Activated T-helper 2 cell treated with anti-CD3 and anti-CD28 coated beads, Interferon-gamma antibody, Interleukin-2, Interleukin-4, amounts not matched to agents 10 μg/mL and 5 μg/mL and 100 μg/mL, durations not matched to agents 14 hours and 24 hours and 36 hours (primary cell): ENCODE measurements at places on chromosomes 16 and 17. TPM values are rescaled to one million over a fixed set of nuclear protein-coding genes. Genes with fewer than 3 reads are reported as not detected.

DNA sequence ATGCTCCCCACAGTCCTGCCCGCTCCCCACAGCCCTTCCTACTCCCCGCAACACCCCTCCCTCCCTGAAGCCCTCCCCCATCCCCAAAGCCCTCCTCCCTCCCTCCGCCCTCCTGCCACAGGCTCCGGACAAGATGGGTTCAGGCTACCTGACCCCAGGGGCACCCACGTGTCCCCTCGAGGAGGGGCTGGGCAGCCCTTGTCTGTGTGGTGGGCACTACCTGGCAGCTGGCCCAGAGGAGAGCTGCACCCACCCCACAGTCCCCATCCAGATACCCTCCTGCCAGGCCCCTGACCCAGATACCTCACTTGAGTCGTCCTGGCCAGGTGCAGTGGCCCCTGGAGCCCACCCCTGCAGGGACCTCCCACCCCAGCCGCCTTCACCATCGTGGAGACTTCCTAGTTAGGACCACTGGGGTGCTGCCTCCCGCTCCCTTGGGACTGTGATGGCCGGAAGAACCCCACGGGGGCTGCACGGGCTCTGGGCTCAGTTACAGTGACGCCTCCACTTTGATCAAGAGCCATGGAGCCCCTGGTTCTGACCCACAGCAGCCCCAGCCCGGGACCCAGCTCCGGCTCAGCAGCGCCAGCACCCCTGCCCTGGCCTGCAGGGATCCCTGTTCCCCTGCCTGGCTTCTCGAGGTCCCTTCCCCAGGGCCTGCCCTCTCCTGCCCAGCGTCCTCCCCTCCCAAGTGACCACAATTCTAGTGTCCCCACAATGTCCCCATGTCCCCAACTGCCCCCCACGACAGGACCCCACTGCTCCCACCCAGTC, 806 bp downstream of the PERCC1 start:
- H3K4me1 ChIP-seq = no peaks in the 10 kb centered on the region
- H3K27ac ChIP-seq = no peak overlapping the region
- H3K36me3 ChIP-seq = no peaks in the 10 kb centered on the region
- no peaks in the 10 kb centered on the region for H3K27me3 ChIP-seq

- H3K27me3 ChIP-seq = no peaks in the 10 kb centered on the region
- peaks cover 2% of the 10 kb centered on the region for H3K4me1 ChIP-seq
- no peak overlapping the region for H3K4me3 ChIP-seq
- no peak overlapping the region for H3K27ac ChIP-seq
These were observed 30.1 kb downstream of the VAC14 start for GRCh38 chr16:70770626-70771552.

- H3K27me3 ChIP-seq = peaks cover 25% of the 10 kb centered on the region
- H3K4me1 ChIP-seq = peaks cover 51% of the 10 kb centered on the region
- peak within 1 kb of the TSS; percentile 96 for H3K4me3 ChIP-seq
- H3K36me3 ChIP-seq = peaks cover 36% of the 10 kb centered on the region
- DNase-seq = peak; percentile 94
These were observed at the start of the genes C17orf100 and MED31 for GRCh38 chr17:6651354-6651918. Gene C17orf100, plus strand, starts transcription at chr17:6651762. Its CDS starts 152 bp downstream, at chr17:6651914. Gene MED31, minus strand, starts transcription at chr17:6651605. Its CDS starts 77 bp downstream, at chr17:6651528.

- peaks cover 12% of the 10 kb centered on the region for H3K4me1 ChIP-seq
- no peak overlapping the region for H3K4me3 ChIP-seq
- no peak overlapping the region for H3K27ac ChIP-seq
These were observed 5.0 kb upstream of the ZNF750 start for GRCh38 chr17:82844796-82845162.

- no peak overlapping the region for H3K27ac ChIP-seq
- no peaks in the 10 kb centered on the region for H3K36me3 ChIP-seq
- no peak overlapping the region for H3K4me3 ChIP-seq
- no peaks in the 10 kb centered on the region for H3K4me1 ChIP-seq
- DNase-seq = no peak
- peaks cover 16% of the 10 kb centered on the region for H3K27me3 ChIP-seq
These were observed 47.8 kb upstream of the NUFIP2 start for GRCh38 chr17:29341726-29342125.

- H3K4me1 ChIP-seq = no peaks in the 10 kb centered on the region
- no peak overlapping the region for H3K27ac ChIP-seq
- no peak overlapping the region for H3K4me3 ChIP-seq
- DNase-seq = no peak
These were observed 18.9 kb upstream of the KCNJ12 start for GRCh38 chr17:21357281-21357680.

GRCh38 chr16:82965808-82966207, 339.0 kb downstream of the CDH13 start:
- H3K27me3 ChIP-seq = no peaks in the 10 kb centered on the region
- no peak overlapping the region for H3K4me3 ChIP-seq
- H3K36me3 ChIP-seq = no peaks in the 10 kb centered on the region
- DNase-seq = no peak

- H3K4me1 ChIP-seq = peaks cover 10% of the 10 kb centered on the region
- no peak overlapping the region for H3K4me3 ChIP-seq
- H3K27ac ChIP-seq = peak overlapping the region; percentile 26
These were observed 8.0 kb downstream of the CCL17 start for GRCh38 chr16:57412584-57412983.

- H3K4me3 ChIP-seq = no peak overlapping the region
- no peak for DNase-seq
- H3K4me1 ChIP-seq = no peaks in the 10 kb centered on the region
- H3K27ac ChIP-seq = no peak overlapping the region
- H3K36me3 ChIP-seq = no peaks in the 10 kb centered on the region
These were observed 540.8 kb upstream of the HSBP1 start for GRCh38 chr16:83266848-83267553.

- H3K27me3 ChIP-seq = no peaks in the 10 kb centered on the region
- H3K27ac ChIP-seq = no peak overlapping the region
These were observed 527.2 kb downstream of the TMEM114 start for GRCh38 chr16:8063159-8063558.

GRCh38 chr16:89723279-89724250, 2.2 kb downstream of the ZNF276 start:
- H3K27ac ChIP-seq = peak overlapping the region; percentile 87
- peaks cover 31% of the 10 kb centered on the region for H3K36me3 ChIP-seq
- peak; percentile 85 for DNase-seq
- no peaks in the 10 kb centered on the region for H3K27me3 ChIP-seq
- H3K4me3 ChIP-seq = peak overlapping the region; percentile 87
- H3K4me1 ChIP-seq = peaks cover 37% of the 10 kb centered on the region

- H3K27me3 ChIP-seq = no peaks in the 10 kb centered on the region
- peaks cover 10% of the 10 kb centered on the region for H3K36me3 ChIP-seq
- DNase-seq = no peak
- H3K4me1 ChIP-seq = peaks cover 7% of the 10 kb centered on the region
- H3K27ac ChIP-seq = no peak overlapping the region
These were observed 3.3 kb upstream of the FN3KRP start for GRCh38 chr17:82713071-82713723.

DNA sequence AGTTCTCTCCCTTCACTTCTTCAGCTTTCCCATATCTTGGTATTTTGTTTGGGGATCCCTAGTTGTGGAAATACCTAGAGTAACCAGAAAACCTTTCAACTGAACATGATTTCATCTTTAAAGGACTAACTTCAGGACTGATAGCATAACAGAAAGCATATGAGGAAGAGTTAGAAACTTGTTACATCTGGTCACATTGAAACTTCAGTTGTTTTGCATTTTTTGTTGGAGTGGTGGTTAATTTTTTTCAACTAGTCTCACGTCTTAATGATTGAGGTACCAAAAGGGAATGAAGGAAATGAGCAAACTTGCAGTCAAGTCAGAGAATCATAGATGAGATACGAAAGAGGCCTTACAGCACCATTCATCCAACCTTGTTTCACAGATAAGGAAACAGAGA, 49.6 kb downstream of the TANGO6 start:
- no peak overlapping the region for H3K27ac ChIP-seq
- H3K4me1 ChIP-seq = no peaks in the 10 kb centered on the region
- H3K4me3 ChIP-seq = no peak overlapping the region
- DNase-seq = no peak

- H3K4me1 ChIP-seq = peaks cover 26% of the 10 kb centered on the region
- no peak overlapping the region for H3K4me3 ChIP-seq
- H3K27ac ChIP-seq = peak overlapping the region; percentile 40
- H3K27me3 ChIP-seq = no peaks in the 10 kb centered on the region
- no peak for DNase-seq
These were observed 17.0 kb downstream of the PAFAH1B1 start for GRCh38 chr17:2610195-2611175.

- DNase-seq = no peak
- H3K27me3 ChIP-seq = no peaks in the 10 kb centered on the region
- no peaks in the 10 kb centered on the region for H3K36me3 ChIP-seq
- H3K27ac ChIP-seq = no peak overlapping the region
- H3K4me1 ChIP-seq = no peaks in the 10 kb centered on the region
These were observed 118.7 kb upstream of the CDH5 start for GRCh38 chr16:66247516-66248481.

- peaks cover 34% of the 10 kb centered on the region for H3K36me3 ChIP-seq
- H3K4me3 ChIP-seq = no peak overlapping the region
- peaks cover 58% of the 10 kb centered on the region for H3K4me1 ChIP-seq
- no peak for DNase-seq
- no peaks in the 10 kb centered on the region for H3K27me3 ChIP-seq
These were observed 43.2 kb upstream of the FOXJ1 start for GRCh38 chr17:76184290-76184689.

- H3K27ac ChIP-seq = peak overlapping the region; percentile 63
- peak overlapping the region; percentile 84 for H3K4me3 ChIP-seq
- H3K27me3 ChIP-seq = peaks cover 34% of the 10 kb centered on the region
- peaks cover 23% of the 10 kb centered on the region for H3K4me1 ChIP-seq
These were observed 690 bp downstream of the PITPNC1 start for GRCh38 chr17:67377488-67378453.

DNA sequence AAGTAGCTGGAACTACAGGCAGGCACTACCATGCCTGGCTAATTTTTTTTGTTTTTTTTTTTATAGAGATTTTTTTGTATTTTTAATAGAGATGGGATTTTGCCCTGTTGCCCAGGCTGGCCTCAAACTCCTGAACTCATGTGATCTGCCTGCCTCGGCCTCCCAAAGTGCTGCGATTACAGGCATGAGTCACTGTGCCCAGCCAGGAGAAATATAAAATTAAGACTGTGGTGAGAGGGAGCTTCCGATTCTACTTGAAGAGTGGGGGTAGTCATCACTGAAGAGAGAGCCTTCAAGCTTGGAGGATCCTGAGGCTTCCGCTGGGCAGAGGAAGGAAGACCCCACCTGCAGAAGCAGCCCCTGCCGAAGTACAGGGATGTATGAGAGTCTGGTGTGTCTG, 34.4 kb upstream of the RGS9 start:
- DNase-seq = no peak
- peaks cover 7% of the 10 kb centered on the region for H3K27me3 ChIP-seq
- no peaks in the 10 kb centered on the region for H3K36me3 ChIP-seq
- H3K27ac ChIP-seq = no peak overlapping the region
- peaks cover 17% of the 10 kb centered on the region for H3K4me1 ChIP-seq
- no peak overlapping the region for H3K4me3 ChIP-seq

GRCh38 chr17:1559047-1560043, 3.2 kb downstream of the PITPNA start:
- H3K27ac ChIP-seq = no peak overlapping the region
- no peaks in the 10 kb centered on the region for H3K27me3 ChIP-seq
- H3K4me3 ChIP-seq = peak overlapping the region; percentile 30
- DNase-seq = no peak
- H3K4me1 ChIP-seq = peaks cover 19% of the 10 kb centered on the region
- peaks cover 10% of the 10 kb centered on the region for H3K36me3 ChIP-seq

DNA sequence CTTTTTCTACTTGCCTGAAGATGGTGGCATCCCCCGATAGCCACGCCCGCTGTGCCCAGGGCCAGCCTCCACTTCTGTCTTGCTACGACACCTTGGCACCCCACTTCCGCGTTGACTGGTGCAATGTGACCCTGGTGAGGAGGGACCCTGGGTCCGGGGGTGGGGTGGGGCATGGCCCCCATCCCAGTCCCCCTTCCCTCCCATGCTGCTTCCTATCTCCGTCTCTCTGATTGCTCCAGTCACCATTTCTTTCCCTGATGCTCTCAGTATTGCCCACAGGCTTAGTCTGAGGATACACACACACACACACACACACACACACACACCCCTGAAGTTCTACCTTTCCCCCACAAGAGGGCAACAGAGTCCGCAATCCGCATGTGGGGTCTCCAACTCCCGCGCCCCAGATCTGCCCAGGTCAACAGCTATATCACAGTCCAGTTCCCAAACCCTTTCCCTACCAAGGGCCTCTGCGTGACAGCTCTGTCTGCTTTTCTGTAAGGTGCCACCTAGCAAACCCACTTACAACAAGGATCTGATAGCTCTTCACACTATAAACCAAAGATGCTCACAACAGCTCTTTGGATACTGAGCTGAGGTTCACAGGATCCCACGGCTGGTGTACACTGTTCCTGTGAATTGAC, 3.4 kb downstream of the SGCA start:
- no peaks in the 10 kb centered on the region for H3K27me3 ChIP-seq
- H3K36me3 ChIP-seq = no peaks in the 10 kb centered on the region
- H3K4me1 ChIP-seq = peaks cover 15% of the 10 kb centered on the region
- peak overlapping the region; percentile 17 for H3K4me3 ChIP-seq
- peak overlapping the region; percentile 47 for H3K27ac ChIP-seq

- H3K4me1 ChIP-seq = peaks cover 40% of the 10 kb centered on the region
- no peak for DNase-seq
- no peaks in the 10 kb centered on the region for H3K27me3 ChIP-seq
These were observed 5.3 kb downstream of the MYCBPAP start for GRCh38 chr17:50513495-50513894.

GRCh38 chr16:71216714-71217113, 13.8 kb downstream of the HYDIN start:
- H3K36me3 ChIP-seq = no peaks in the 10 kb centered on the region
- no peak overlapping the region for H3K27ac ChIP-seq
- no peaks in the 10 kb centered on the region for H3K27me3 ChIP-seq
- no peak for DNase-seq
- no peak overlapping the region for H3K4me3 ChIP-seq

CA7 gene
- total RNA-seq = 0.59 and 1.1 TPM in 2 replicates

RAC3 gene
- 15.4 and 18.4 TPM in 2 replicates for total RNA-seq

CDH11 gene
- total RNA-seq = not detected in 2 replicates

PLD6 gene
- 8.5 and 9.1 TPM in 2 replicates for total RNA-seq

RTN4RL1 gene
- total RNA-seq = 0.25 and 0.51 TPM in 2 replicates

RNF222 gene
- total RNA-seq = not detected in 2 replicates

TMEM92 gene
- 1.5 and 1.6 TPM in 2 replicates for total RNA-seq
